ENCODE measurements at places on chromosomes 7 and 10. TPM values are rescaled to one million over a fixed set of nuclear protein-coding genes. Genes with fewer than 3 reads are reported as not detected.

The GPR85 gene
- total RNA-seq = not detected

The RPEL1 gene
- total RNA-seq = not detected

The NXPH1 gene
- not detected for total RNA-seq

The PRF1 gene
- total RNA-seq = 36.6 TPM

The GJD4 gene
- not detected for total RNA-seq

The ZMIZ1 gene
- total RNA-seq = 21.0 TPM

The CCAR1 gene
- 120 TPM for total RNA-seq

The RTKN2 gene
- total RNA-seq = 2.1 TPM

The TCERG1L gene
- total RNA-seq = not detected

The PBLD gene
- 0.37 TPM for total RNA-seq

The ATAD1 gene
- 52.5 TPM for total RNA-seq

The MTPN gene
- total RNA-seq = 139 TPM

The FAM25A gene
- not detected for total RNA-seq

The KIF11 gene
- 4.6 TPM for total RNA-seq

The MOGAT3 gene
- not detected for total RNA-seq

DNA sequence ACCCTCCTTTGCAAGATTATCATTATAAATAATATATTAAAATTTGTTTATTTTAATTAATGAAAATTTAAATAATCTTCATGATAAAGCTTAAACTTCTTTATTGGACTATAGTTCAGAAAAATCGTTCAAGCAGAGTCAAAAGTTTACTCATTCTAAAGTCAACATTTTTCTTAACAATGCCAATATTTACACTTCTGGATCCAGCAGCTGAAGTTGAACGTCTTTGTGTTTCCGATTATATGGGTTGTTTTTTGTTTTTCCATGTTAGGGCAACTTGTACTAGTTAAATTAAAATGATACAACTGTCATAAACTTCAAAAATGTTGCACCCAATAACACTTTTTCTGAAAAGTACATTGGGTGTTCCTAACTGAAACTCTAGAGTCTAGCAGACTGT, 43.8 kb downstream of the GRB10 start:
- no peak for DNase-seq

DNA sequence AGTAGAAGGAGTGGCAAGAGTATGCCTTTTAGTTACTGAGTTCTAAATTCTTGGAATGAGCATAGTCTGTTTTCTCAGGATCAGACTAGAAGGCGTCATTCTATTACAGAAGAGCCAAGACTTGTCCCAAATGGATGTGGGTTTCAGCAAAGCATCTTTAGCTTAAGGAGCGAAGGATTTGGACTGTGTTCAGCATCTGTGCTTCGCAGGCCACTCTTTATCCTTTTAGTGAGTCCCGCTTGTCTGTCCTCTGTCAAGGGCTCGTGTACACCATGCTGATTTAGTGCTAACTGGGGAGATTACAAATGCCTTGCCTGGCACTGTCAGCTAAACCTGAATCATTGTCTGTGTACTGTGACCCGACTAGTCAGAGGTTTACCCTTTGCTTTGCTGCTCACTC, 465.7 kb downstream of the AUTS2 start:
- no peak for DNase-seq

DNA sequence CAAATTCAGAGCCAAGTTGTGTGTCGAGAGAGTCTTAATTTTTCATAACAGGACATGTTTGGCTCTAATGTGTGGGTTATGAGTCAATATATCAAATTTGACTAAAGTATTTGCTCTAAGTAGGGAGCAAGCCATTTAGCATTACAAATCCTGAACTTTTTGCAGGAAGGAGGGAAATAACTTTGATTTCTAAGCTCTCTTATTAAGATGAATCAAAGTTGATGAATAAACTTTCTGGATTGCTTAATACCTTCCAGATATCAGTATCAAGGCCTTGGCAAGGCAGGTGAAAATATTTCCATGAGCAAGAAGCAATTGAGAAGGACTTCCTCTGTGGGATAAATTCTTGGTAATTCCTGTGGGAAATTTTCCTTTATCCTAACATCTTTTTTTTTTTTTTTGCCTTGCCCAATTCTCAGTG, 258.8 kb downstream of the AHR start:
- DNase-seq = no peak

- DNase-seq = no peak
These were observed 7.2 kb downstream of the ANTXRL start for GRCh38 chr10:46293832-46294640.

GRCh38 chr10:30158325-30158960, 99.1 kb upstream of the JCAD start:
- DNase-seq = no peak

DNA sequence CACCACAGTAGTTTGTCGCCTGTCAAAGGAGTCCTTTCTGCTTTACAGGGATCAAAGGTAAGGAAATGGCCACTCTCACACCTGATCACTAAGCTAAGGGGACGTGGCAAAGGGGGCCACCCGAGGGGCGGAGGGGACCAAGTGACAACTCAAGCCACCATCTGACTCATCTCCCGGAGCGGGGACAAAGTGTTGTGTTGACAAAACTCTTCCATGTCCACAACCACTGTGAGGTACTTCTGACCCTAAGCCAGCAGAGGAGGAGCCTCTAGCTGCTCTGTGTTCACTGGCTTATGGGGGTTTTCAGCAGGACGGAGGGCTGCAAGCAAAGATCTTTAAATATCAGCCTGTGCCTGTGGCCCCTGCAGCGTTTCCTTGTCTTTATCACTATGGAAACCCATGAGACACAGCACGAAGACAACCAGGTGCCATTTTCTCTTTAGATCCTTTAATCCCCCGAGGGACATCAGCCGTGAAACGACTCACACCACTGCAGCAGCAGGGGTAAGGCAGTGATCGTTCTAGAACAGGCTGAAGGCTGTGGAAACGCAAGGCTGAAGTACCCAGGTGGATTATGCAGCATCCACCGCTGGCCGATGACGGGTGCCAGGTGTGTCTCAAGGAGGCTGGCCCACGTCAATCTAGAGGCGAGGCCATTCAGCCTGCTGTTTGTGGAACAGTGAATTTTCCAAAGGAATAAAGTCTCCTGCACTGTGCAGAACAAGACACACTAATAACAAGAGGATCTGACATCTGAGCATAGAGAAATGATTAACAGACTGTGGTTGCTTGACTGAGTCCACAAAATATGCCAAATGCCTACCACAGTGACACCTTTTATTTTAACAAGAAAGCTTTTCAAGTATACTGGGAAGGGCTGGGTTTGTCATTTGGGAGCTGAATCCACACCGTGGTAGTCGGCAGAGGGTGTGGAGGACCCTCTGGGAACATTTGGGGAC, 26.6 kb upstream of the DDC start:
- DNase-seq = no peak

- DNase-seq = no peak
These were observed 68.9 kb upstream of the FRMD4A start for GRCh38 chr10:14399641-14400040.

GRCh38 chr10:98013776-98014175, 16.6 kb downstream of the CRTAC1 start:
- no peak for DNase-seq

- no peak for DNase-seq
These were observed 40.9 kb downstream of the ELFN1 start for GRCh38 chr7:1710936-1711335.

GRCh38 chr10:49756641-49757040, 5.5 kb downstream of the OGDHL start:
- no peak for DNase-seq

- no peak for DNase-seq
These were observed 305.4 kb upstream of the SHH start for GRCh38 chr7:156117542-156118247.

GRCh38 chr7:149635561-149636329, 137.6 kb downstream of the ZNF467 start:
- DNase-seq = no peak

DNA sequence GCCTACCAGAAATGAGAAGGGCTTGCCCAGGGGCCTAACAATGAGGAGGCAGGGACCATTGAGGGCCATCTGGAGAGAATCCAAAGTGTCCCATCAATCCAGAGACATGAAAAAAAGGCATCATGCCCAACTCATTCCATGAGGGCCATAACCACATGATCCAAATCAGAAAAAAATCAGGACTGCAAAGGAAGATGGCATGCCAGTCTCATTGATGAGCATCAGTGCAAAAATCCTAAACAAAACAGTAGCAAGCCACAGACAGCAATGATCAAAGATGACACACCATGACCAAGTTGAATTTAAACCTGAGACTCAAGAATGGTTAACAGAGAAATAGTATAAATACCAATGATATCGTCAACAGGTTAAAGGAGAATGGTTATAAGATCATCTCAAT, 7.0 kb upstream of the CYP3A4 start:
- no peak for DNase-seq

DNA sequence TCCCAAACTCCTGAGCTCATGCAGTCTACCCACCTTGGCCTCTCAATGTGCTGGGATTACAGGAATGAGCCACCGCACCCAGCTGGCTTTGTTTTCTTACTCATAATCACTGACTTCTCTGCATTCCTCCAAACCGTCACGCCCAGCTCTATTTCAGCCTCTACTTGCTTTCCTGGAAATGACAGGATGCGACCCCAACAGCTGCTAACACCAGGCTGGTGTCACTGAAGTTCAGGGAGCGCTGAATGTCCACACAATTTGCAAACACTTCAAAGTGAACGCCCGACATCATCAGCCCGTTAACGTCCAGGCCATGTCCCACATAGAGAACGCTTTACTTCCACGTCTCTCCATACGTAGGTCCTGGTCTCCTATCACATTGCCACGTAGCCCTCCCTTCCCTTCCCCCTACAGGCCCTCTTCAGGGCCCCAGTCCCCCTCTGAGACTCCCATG, 12.8 kb upstream of the PROSER2 start:
- DNase-seq = no peak

GRCh38 chr7:6536262-6537260, 14.7 kb downstream of the GRID2IP start:
- no peak for DNase-seq

- no peak for DNase-seq
These were observed 295.4 kb downstream of the LRMDA start for GRCh38 chr10:75726522-75727483.

GRCh38 chr10:133481086-133481643, 27.4 kb downstream of the SCART1 start:
- DNase-seq = no peak

DNA sequence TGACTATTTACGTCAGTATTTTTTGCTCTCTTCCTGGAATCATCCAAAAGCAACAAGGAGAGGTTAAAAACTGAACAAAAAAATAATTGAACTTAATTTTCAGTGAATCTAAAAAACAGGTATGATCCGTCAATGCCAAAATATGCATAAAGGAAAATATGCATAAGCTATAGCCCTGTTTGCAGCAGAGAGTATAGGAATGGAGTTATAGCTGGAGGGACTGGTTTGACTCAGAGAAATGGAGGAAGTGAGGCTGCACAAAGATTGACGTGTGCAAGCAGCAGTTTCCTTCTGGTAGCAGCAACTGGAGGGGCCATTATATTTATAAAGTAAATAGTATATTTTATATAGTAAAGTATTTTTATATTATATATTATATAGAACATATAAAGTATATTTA, 37.1 kb downstream of the GNG11 start:
- DNase-seq = no peak

GRCh38 chr10:79994556-79994955, 45.7 kb upstream of the SFTPD start:
- DNase-seq = no peak

DNA sequence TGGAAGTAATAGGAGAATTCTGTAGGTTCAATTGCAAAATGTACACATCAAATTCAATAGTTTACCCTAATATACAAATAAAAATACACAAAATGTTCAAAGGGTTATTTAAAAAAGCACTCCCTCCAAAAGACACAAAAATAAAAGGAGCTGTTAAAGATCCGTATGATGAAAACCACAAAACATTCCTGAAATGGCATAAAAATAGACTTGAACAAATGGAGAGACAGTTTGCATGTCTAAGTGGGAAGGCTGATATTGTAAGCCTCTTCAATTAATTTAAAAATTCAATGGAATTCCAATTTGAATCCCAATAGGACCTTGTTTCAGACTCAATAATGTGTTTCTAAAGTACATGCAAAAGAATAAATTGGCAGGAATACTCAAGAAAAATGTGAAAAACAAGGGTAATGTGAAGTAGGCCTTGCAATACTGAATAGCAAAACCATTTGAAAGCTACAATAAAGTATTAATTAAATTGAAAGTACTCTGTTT, 38.0 kb upstream of the INSYN2A start:
- no peak for DNase-seq

DNA sequence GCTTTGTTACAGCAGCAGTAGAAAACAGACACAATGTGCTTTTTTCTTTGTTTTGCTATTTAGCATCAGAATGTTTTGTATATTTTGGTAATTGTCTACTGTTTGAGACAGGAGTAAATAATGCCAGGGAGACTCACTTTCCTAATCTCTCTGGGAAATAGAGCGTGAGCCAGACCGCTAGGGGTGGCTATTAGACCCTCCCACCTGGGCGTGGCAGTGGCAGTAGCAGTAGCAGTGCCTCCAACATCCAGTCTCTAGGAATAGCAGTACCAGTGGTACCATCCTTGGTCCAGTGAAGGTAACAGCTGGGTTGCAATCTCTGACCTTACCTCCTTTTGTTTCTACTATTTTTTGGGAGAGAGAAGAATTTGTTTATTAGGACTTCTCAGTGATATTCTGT, 165.7 kb upstream of the MAGI2 start:
- DNase-seq = no peak

DNA sequence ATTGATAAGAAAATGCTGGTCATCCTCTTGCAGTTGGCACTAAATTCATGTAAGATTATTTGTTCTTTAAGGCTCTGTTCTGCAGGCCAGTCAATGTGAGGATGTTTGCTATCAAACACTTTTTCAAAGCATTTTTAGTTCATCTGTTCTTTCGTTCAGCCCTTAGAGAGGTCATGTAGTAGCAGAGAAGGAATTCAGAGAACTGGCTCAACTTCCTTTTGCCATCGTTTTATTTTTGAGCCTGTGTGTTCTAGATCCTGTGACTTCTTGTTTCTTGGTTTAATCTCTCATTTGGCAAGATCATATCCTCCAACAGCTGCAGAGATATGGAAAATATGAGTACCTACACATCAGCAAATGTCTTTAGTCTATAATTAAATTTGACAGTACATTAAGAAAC, 184.3 kb downstream of the NRP1 start:
- no peak for DNase-seq

DNA sequence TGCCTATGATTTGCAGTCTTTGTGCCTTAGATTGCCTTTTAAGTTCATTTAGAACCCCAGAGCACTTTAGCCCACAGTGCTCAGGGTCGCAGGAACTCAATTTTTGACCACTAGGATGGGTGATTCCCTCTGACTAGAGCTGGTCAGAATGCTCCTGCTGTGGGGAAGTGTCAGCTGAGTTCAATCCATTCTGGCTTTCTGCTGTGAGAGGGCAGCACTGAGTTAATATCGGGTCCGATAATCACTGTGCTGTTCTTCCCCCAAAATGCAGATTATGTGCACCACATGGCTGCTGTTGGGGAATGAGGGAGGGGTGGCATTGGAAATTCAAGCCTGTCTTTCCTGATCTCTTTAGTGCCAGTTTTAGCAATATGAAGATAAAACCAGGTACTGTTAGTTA, 886.4 kb downstream of the DNAJB9 start:
- no peak for DNase-seq

GRCh38 chr10:78817804-78818203, 251.0 kb upstream of the ZMIZ1 start:
- DNase-seq = no peak
